Fibroblast of skin of right biceps (primary cell): ENCODE measurements at places on chromosomes 2 and 18.
A peak's percentile ranks its signal among the peaks of the same experiment; 100 is the strongest.

DNA sequence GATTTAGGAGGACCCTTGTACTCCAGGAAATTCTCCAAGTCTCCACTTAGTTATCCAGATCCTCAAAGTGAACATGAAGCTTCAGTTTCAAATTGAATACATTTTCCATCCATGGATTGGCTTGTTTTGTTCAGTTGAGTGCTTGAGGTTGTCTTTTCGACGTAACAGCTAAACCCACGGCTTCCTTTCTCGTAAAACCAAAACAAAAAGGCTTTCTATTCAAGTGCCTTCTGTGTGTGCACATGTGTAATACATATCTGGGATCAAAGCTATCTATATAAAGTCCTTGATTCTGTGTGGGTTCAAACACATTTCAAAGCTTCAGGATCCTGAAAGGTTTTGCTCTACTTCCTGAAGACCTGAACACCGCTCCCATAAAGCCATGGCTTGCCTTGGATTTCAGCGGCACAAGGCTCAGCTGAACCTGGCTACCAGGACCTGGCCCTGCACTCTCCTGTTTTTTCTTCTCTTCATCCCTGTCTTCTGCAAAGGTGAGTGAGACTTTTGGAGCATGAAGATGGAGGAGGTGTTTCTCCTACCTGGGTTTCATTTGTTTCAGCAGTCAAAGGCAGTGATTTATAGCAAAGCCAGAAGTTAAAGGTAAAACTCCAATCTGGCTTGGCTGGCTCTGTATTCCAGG lies at the start of gene CTLA4:
CTLA4 (plus strand) TSS at position 211 of the 640 bp plus-strand sequence; CDS start at position 383, 172 bp downstream.
- DNase-seq: no peak

GRCh38 chr2:42053791-42054701 lies 6.2 kb downstream of the PKDCC start:
- no peak for DNase-seq

DNA sequence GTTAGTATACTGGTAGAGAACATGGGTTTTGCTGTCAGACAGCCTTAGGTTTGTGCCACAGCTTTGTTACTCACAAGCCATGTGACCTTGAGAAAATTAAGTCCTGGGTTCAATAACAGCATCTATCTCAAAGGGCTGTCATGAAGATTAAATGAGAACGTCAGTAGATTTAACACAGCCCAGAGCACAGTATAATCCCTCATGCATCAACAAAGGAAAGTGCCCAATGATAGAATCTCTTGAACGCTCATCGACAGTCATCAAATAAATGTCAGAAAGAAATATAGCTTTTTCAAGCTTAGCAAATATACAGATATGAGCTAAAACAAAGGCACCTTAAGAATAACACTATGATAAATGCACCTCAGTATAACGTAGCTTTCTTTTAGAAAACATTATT lies 22.3 kb downstream of the CUL3 start:
- DNase-seq: no peak

DNA sequence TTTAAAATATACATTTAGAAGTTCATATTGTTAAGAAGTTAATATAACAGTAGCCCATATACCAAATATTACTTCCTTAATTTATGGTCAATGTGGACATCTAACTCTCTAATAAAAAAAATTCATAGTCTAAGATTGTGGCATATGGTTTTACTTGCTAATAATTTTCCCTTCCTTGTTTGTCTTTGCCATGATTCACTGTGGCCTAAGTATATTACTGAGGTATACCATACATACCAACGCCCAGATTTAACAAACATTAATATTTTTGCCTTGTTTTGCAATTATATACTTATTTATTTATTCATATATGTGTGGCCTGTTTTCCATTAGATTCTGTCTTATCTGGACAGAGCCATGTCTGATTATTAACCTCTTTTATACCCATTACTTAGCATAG lies 54.6 kb upstream of the CCDC150 start:
- DNase-seq: no peak

- DNase-seq: no peak
These were observed 18.7 kb upstream of the B3GNT7 start for GRCh38 chr2:231376857-231377256.

- peak; percentile 65 for DNase-seq
These were observed 338.9 kb downstream of the CCDC85A start for GRCh38 chr2:56522605-56523089.

GRCh38 chr2:234863043-234863934 lies 88.5 kb upstream of the SH3BP4 start:
- peak; percentile 64 for DNase-seq

GRCh38 chr18:74473976-74474640 lies 17.0 kb upstream of the DIPK1C start:
- no peak for DNase-seq

DNA sequence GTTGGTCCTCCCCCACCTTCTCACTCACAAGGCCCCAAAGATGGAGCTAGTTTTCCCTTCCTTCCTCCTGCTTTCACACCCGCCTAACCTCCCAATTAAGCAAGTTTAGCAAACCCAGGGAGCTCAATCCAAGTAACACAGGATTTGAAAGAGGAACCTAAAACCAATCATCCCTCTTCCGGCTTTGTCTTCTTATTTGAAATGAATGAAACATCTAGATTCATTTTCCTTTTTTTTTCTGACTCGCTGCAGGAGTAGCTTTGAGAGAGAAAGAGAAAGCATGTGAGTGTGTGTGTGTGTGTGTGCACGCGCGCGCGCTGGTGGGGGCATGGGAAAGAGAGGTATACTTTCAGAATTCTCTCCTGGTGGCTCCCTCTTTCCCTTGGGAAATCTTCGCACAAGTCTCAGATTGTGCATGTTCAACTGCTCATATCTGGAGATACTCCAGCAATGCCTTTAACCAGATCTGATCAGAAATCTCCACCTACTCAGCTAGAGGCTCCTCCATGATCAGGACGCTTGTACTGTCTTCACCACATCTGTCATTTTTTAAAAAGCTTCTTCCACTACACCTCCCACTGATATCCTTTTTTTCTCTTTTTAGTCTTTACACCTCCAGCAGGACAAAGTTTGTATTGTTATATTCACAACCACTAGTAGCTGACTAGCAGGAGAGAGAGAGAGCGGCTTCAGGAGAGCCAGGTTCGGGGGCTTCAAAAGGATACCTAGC lies 1.7 kb downstream of the SLC8A1 start:
- DNase-seq: peak; percentile 74

DNA sequence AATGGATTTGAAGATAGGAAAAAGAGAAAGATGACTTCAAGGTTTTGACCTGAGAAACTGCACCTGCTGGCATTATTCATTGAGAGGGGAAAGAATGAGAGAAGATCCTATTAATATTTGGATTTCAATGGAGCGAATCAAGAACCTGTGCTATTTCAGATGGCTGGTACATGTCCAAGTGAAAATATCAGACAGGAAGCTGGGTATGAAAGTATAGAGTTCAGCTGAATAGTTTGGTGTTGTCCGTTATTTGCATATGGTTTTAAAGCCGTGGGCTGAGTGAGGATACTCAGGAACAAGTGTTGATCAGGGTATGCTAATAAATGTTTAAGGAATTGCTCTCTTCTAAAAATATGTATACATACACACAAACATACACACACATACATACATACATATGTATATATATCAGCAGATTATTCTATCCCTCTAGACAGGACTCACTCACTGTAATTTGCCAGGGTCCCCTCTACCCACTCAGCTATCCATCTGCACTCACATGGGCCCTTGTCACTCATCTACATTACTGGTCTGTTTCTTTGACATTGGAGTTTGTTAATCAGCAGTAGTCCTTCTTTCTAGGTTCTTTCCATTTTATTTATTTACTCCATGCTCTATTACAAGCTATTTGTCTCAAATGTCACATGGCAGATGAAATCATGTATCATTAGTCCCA lies 33.9 kb upstream of the IKZF2 start:
- no peak for DNase-seq
